ELF-1 (cell line): ENCODE measurements at places on chromosomes 16 and 17.

- DNase-seq: no peak
Measured at GRCh38 chr16:3576211-3576610, 992 bp downstream of the NLRC3 start.

- DNase-seq: peak; percentile 39
Measured at GRCh38 chr17:61235827-61236197, 163.8 kb upstream of the TBX2 start.

- no peak for DNase-seq
Measured at GRCh38 chr17:62724398-62725146, 83.5 kb downstream of the MARCHF10 start.

GRCh38 chr17:50893183-50893993 is 27.2 kb upstream of the TOB1 start:
- DNase-seq: peak; percentile 73

- DNase-seq: peak; percentile 14
Measured at GRCh38 chr17:64387545-64388171, 3.0 kb downstream of the PECAM1 start.

DNA sequence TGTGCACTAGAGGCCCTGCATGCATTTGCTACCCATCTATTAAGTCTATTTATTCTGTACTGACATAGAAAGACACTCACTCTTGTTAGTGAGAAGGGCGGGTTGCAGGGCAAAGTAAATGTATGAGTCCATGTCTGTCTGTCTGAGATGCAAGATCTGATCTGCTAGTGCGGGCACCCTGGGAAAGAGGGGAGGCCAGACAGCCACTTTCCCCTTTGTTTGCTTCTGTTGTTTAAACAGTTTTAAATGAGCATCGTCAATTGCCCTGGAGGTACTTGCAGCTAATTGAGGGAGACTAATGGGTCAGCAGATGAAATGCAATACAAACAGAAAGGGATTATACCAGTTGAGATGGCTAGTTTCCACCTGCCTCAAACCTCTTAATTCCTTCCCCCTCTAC is 24.9 kb downstream of the SCNN1G start:
- peak; percentile 61 for DNase-seq

- DNase-seq: peak; percentile 94
Measured at GRCh38 chr16:81729451-81729850, 49.6 kb upstream of the PLCG2 start.
